ENCODE measurements at places on chromosomes 2 and 18.

GRCh38 chr2:61357681-61358080 lies 113.2 kb downstream of the USP34 start:
- no peak for DNase-seq

DNA sequence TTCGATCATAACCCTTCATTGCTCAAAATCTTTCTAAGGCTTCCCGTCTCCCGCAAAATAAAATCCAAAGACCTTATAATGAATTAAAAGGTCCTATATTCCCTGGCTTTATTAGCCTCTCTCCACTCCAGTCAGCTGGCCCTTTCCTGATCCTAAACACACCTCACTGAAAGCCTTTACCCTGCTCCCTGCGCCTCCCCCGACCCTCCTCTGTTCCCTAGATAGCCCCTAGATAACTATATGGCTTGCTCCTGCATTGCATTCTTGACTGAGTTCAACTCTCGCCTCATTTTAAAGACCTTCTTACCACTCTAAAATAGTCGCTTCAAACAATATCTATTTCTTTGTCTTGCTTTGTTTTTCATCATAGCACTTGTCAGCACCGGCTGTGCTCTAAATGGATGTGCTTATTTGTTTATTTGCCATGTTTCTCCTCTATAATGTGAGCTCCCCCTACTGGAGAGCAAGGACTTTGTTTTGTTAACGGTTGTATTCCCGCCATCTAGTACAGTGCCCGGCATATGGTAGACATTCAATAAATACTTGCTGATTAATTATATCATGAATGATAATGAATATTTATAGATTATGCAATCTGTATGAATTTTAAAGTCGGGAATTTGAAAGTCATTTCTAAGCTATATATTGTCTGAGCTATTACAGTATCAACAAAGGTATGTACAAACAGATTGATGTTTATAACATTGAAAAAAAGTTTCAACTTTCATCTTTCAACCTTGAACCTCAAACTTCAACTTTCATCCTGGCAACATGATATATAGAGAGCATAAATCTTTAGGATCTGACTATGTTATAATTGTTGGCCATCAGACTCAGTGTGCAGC lies 32.4 kb upstream of the VIT start:
- peak; percentile 47 for DNase-seq

DNA sequence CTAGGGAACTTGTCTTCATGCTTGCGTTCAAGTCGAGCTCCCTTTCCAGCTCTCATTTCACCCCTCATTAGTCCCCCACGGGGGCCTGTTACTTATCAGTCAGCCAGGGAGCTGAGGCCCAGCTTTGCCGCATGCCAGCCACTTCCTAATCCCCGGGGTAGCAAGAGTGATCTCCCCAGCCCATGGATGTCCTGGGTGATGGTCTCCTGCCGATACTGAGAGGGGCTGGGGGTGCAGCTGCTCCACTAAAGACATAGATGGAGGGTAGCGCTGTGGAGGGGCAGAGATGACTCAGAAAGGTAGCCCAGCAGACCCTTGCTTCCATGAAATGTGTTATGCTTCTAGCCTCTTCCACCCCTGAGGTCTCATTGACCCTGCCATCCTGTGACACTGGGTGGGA lies 314.0 kb upstream of the EPAS1 start:
- DNase-seq: no peak

GRCh38 chr2:21175895-21176646 lies 52.3 kb downstream of the TDRD15 start:
- peak; percentile 17 for DNase-seq

DNA sequence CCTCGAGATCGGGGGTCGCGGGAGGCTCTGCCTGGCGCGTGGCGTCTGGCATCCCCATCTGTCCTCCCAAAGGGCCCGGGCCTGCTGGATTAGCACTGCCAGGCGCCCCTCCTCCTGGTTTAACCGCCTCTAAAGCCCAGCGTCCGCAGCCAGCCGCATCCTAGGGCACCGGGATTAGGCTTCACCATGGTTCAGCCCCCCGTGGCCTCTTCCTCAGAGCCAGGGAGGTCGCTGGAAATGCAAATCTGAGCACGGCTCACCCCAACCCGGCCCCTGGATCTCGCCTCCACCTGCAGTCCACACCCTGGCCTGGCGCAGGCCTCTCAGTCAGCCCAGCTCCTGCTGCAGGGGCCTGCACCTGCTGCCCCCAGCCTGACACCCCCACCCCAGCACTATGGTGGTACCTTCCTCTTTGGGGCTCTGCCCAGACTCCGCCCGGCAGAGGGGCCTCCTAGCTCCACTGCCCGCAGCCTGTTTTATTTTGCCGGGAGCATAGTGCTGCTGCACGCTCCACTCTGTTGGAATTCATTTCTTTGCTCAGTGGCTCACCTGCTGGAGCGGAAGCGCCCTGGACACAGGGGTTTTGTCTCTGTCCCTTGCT lies 13.2 kb downstream of the PRELID3A start:
- DNase-seq: peak; percentile 55

- DNase-seq: no peak
Observed at GRCh38 chr18:1499265-1499664, 594.6 kb downstream of the ADCYAP1 start.

- DNase-seq: no peak
Observed at GRCh38 chr18:58536534-58537271, 92.2 kb downstream of the ALPK2 start.

DNA sequence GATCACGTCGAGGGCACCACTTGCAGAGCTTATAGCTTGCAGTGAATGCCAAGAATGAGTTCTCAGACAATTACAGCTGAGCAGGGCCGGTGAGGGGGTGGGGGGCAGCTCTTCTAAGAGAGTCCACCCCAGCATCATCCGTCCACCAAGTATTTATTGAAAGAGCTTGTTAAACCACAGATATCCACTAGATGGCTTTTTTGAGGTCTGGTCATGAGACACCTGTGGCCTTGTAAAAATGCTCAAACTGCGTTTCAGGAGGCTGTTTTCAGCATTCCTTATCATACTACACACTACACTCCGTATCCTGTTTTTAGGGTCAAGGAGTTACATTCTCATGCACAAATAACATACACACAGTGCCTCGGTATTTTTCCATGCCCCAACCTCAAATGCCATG lies 51.5 kb downstream of the DNAJC10 start:
- no peak for DNase-seq

DNA sequence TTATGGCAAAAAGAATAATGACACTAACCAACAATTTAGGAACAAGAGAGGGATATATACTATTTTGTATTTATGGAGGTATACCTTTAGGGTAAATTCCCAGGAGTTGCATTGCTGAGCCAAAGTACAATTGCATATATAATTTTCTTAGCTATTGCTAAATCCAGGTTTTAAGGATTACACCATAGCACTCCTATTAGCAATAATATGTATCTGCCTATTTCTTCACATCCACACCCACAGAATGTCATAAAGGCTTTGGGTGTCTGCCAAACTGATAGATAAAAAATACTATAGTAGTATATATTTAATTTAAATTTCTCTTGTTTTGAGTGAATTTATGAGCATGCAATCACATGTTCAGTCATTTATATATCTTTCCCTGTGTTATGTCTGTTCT lies 11.5 kb upstream of the SERPINB13 start:
- no peak for DNase-seq

GRCh38 chr18:24068945-24069693 lies 54.6 kb downstream of the TTC39C start:
- DNase-seq: no peak

DNA sequence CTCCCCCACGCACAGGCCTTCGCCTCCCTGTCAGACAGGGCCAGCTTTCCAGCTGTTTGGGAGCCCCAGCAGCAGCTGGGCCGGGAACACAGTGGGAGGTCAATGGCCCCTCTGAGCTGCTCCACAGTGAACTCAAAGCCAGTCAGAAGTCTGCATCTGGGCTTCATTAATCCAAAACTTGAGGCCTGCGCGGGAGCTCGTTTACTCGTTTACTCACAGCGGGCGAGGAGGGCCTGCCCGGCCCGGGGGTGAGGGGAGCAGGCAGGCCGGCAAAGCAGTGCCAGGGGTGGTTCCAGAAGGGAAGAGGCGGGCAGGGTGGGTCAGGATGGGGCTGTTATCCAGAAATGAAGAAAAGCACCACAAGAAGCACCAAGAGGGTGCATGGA lies 36.8 kb upstream of the SEMA4C start:
- no peak for DNase-seq

DNA sequence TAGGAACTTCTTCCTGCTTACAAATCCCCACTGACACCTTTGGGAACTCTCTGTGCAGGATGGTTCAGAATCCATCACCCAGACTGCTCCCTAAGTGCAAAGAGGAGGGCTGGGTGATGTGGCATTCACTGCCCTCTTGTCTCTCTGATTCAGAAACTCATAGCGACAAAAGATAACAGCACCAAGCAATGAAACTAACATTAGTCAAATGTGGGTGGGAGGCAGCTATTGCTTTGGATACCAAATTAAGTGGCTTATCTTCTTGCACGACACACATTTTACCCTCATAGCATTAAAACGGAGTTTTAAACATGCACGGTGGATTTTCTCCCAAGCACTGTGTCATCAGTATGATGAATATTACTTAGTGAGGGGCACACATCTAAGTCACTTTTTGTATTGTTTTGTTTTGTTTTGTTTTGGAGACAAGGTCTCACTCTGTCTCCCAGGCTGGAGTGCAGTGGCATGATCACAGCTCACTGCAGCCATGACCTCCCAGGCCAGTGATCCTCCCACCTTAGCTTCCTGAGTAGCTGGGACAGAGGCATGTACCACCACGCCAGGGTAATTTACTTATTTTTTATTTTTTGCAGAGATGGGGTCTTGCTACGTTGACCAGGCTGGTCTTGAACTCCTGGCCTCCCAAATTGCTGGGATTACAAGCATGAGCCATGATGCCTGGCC lies 40.9 kb upstream of the NEB start:
- no peak for DNase-seq

- no peak for DNase-seq
Observed at GRCh38 chr2:211854832-211855231, 683.8 kb downstream of the ERBB4 start.

DNA sequence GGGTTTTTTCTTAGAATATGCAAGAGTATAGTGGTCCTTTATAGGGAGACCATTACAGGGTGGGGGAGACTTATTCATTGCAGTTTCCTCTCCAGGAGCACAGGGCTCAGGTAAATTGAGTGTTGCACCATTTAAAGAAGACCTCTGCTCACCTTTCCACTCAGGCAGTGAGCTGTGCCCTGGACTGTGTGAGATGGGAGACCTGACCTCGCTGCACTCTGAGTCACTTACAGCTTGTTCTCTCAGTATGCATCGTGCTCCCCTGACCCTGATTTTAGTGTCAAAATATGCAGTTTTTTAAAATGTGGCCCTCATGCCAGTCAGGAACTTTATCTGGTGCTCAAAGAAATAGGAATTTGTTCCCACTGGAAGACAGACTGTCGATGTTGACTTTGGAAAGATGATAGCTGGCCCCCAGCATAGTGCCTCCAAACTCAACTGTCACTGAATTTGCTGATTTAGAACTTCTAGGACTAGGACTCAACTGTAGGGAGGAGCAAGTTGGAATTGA lies 146.7 kb upstream of the EPAS1 start:
- DNase-seq: no peak

GRCh38 chr2:72994282-72994990 lies 77.1 kb downstream of the SFXN5 start:
- DNase-seq: no peak

GRCh38 chr18:12640881-12641200 lies 17.1 kb downstream of the SPIRE1 start:
- DNase-seq: no peak

GRCh38 chr18:61475931-61476330 lies 142.7 kb downstream of the CDH20 start:
- DNase-seq: no peak

GRCh38 chr2:239466755-239467271 lies 66.0 kb upstream of the HDAC4 start:
- no peak for DNase-seq

DNA sequence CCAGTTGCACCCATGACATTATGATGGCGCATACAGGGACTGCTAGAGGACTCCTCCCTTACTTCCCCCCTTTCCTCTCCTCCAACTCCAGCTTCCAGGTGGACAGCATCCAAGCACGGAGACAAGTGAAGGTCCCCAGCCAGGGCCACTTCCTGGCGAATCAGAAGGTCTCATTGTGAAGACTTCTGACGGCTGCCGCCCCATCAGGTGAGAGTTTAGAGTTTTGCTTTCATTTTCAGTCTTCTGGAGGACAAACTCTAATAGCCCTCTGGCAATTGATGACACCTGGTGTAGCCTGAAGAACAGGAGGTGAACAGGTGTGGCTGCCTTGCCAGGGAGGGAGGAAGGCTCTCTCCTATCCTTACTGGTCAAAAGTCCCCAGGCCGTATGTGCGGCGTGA lies 77.3 kb upstream of the KCNH7 start:
- DNase-seq: no peak

DNA sequence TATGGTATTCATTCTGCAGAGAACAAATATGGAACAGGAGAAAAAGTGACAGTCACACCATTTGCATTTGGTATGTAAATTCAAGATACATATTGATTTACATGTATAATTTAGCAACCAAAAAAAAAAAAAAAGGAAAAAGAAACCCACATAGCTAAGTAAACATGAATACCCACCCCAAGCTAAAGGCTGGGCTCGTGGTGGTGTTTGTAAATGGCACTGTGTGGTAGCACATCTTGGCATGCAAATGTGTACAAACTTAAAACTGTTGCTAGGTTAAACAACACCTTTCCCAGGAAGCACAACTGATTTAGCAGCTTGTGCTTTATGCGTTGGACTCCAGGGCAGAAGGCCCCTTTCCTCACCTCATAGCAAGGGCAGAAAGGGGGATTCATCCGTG lies 481.1 kb upstream of the CELF4 start:
- DNase-seq: no peak

DNA sequence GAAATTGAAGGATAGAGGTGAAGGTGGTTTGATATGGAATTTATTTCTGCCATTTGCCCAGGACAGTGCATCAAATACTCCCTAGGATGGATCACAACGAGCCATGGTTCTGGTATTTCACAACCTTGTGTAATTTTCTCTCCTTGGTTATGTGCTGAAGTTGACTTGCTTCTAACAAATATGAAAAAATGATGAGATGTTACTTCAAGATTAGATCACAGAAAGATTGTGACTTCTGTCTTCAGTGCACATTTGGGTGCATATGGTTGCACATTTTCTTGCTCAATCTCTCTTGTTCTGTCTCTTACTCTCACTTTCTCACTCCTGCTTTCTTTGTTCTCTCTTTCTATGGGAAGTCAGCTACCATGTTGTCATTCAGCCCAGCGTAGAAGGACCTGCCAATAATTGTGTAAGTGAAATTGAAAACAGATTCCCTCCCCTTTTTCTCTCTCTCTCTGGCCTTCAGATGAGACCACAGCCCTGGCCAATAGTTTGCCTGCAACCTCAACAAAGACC lies 104.6 kb upstream of the RMDN2 start:
- no peak for DNase-seq

DNA sequence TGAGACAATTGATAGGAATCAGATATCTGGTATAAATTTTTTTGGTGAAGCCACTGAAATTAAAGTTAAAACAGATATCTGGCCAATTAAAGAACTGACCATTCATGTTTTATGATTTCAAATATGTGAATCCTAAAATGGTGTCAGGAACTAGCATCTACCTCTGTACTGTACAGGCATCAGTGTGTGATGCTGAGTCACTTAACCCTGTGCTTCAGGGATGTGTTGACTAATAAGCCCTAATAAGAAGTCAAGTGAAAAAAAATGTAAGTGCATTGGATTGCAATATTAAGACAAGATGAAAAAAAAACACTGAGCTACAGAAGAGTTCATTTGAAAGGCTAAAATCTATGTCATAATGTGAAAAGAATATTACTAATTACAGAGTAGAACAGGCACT lies 9.1 kb upstream of the UNC80 start:
- no peak for DNase-seq
